Activated CD4-positive, alpha-beta T cell treated with anti-CD3 and anti-CD28 coated beads for 36 hours (primary cell): ENCODE measurements at places on chromosomes 11 and 22. TPM values are rescaled to one million over a fixed set of nuclear protein-coding genes. Genes with fewer than 3 reads are reported as not detected.

The PRODH gene
- total RNA-seq: not detected

The SERPING1 gene
- total RNA-seq: 0.87 TPM

The SC5D gene
- total RNA-seq: 22.3 TPM

The OR2D2 gene
- 0.32 TPM for total RNA-seq

The KRTAP5-2 gene
- not detected for total RNA-seq

The MS4A6A gene
- total RNA-seq: not detected

The PLAAT5 gene
- not detected for total RNA-seq

The RAPSN gene
- total RNA-seq: 0.21 TPM
